ENCODE measurements at places on chromosomes 2 and 18.

DNA sequence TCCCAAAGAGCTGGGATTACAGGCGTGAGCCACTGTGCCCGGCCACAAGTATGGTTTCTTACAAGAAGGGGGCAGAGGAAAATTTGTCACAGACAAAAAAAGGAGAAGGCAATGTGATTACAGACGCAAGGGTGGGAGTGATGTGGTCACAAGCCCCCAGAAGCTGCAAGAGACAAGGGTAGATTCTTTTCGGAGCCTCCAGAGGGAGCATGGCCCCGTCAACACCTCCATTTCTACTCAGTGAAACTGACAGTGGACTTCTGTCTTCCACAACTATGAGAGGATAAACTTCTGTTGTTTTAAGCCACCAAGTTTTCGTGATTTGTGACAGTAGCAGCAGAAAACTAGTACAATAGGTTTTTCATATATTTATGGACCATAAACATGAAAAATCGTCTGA, 2.1 kb upstream of the TCF7L1 start:
- DNase-seq, result no peak

- peak; percentile 52 for DNase-seq
These were observed 173.0 kb upstream of the REV1 start for GRCh38 chr2:99662761-99663341.

DNA sequence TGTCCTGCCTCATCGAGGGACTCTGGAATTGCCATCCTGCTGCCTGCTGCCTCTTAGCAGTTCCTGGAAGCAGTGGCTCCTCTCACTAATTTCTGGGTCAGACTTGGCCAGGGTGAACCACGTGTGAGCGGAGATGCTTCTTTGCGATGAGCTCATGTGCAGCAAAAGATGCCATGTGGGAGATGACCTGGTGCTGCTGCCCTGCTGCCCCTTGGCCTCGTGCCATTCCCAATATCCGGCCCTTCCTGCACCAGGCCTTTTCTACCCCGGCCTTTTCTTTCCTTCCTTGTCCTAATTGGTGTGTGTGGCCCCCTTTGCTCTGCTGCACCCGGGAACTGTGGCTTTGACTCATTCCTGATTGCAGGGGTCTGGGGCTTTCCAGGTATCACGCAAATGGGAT, 296.9 kb upstream of the HS6ST1 start:
- no peak for DNase-seq

DNA sequence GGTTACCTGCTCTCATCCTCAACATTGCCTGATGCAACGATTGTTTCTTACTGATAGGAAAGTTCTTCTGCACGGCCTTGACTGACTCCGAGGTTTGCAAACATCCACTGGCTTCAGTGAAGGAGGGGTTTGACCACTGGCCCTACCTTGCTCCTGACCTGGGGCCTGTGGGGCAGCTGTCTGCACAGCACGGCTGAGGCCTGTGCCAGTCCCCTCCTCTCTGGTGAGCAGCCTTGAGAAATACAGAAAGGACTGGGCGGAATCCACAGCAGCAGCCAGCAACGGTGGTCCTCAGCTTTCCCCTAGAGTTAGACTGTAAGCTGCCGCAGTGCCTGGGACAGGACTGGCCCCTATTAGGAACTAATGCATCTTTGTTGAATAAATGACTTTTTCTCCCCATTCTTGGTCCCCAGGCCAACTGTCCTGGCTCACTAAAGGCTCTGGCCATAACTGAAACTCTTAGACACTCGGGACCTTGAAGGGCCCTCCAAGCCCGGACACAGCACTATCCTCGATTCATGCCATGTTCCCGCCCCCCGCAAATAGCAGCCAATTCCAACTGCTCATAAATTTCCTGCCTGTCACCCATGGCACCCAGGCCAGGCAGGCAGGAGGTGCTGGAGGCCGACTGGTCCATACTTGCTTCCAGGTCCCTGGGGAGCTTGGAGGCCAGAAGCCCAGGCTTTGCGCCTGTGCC, 26.7 kb downstream of the ATOH8 start:
- DNase-seq, result no peak

DNA sequence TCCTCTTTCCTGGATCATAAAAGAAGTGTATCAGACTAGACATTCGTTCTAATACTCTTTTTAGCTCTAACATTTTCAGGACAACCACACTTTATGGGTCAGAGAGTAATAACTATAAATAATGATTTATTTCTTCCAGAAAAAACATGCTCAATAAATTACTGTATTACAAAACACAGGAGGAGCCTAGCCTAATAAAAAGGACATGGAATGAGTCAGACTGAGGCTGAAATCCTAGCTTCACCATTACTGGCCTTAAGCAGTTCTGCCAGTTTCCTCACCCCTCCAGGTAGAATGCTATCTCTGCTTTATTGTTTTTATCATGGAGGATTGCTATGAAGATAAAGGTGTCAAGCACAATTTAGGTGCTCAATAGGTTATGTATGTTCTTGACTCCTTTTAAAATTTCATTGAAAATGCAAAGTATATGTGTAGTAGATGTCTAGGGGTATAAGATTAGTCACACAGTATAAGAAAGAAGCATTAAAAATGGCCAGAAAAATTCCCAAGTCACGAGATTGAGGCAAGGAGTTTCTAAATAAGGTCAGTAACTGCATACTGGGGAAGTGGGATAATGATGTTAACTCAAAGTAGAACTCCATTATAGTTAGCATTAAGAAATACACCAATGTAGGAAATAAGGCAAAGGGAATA, 105.5 kb upstream of the NEUROD1 start:
- no peak for DNase-seq

DNA sequence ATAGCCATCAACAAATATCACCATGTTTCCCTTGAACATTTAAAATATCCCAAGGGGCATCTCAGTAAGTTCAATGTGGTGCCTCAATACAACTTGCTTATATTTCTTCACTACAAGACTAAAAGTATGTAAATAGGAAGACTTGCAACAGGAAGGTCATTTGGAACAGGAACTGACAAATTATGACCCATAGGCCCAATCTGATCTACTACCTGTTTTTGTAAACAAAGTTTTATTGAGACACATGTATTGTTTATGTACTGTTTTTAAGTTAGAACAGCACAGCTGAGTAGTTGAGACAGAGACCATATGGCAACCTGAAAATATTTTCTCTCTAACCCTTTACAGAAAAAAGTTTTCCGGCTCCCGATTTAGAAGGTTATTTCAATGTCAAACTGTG, 154.8 kb upstream of the TFPI start:
- no peak for DNase-seq

DNA sequence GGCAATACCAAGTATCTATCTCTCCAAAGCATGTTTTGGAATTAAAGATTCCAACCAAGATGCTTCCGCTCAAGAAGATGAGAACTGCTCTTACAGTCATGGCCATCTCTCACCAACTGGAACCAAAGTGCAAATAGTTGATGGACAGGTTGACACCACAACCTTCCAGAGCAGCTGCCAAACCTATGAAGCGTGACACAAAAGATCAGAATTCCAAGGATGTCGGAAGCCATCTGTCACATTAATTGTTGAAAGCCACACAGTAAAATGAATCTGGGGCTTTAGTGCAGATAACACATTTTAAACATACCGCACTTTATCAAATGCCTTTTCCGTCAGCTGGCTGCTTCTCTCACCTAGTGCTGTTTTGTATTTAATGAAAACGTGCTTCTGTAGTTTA, 195.7 kb downstream of the CDH20 start:
- no peak for DNase-seq

DNA sequence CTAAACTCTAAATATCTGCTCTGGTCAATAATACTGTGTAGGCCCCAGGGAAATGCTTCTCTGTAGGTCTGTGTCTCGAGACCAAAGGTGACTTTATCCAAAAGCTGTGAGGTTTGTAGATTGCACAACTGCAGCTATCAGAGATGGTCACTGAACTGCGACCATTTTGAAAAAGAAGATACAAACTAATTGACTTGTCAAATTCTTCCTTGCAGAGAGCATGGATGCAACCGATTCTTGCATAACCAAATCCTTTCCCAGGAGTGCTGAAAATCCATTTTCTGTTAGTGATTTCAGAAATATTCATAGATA, 155.8 kb downstream of the SH3BP4 start:
- DNase-seq, result no peak

GRCh38 chr2:232882505-232883115, 12.5 kb downstream of the SNORC start:
- no peak for DNase-seq

DNA sequence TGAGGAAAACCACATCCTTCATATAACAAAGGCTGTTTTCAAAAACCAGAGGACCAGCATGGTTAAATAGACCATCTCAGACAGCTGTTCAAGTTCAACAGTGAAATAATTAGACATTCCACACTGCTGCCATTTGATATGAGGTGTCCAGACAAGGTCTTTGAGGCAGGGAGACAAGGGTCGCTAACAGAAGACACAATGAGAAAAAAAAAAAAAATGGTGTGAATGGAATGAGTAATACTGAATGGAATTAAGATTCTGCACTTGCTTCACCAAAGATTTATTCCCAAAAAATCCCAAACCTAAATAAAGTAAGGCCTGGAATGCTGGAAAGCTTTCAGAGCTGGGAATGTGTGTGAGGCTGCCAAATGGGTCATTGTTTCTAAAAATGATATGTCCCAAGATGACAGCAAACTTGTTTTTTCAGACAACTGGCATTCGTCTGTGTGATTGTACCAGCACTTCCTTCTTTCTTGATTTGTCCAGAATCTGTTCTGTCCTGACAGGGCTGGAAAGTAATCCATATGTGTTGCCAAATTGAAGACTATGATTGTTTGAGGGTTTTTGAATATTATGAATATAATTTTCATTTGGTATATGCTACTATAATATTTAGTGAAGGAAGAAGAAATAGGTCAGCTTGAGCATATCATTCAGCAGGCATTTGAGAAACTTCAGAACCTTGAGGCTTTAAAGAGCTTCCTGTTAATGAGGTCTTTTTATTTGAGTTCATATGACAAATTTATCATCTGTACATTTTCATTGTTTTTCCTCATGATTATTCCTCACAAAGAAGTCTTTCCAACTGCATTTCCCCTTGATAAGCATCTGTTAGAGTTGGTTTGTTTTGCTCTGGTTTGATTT, 85.2 kb upstream of the ITGA4 start:
- no peak for DNase-seq

- DNase-seq, result no peak
These were observed 45.6 kb downstream of the CEP192 start for GRCh38 chr18:13036622-13037320.

GRCh38 chr2:108911401-108911800, 77.6 kb downstream of the EDAR start:
- no peak for DNase-seq

GRCh38 chr2:133312038-133312729, 256.1 kb downstream of the NCKAP5 start:
- DNase-seq, result no peak

- DNase-seq, result no peak
These were observed 338.3 kb downstream of the ALK start for GRCh38 chr2:29583104-29583503.

DNA sequence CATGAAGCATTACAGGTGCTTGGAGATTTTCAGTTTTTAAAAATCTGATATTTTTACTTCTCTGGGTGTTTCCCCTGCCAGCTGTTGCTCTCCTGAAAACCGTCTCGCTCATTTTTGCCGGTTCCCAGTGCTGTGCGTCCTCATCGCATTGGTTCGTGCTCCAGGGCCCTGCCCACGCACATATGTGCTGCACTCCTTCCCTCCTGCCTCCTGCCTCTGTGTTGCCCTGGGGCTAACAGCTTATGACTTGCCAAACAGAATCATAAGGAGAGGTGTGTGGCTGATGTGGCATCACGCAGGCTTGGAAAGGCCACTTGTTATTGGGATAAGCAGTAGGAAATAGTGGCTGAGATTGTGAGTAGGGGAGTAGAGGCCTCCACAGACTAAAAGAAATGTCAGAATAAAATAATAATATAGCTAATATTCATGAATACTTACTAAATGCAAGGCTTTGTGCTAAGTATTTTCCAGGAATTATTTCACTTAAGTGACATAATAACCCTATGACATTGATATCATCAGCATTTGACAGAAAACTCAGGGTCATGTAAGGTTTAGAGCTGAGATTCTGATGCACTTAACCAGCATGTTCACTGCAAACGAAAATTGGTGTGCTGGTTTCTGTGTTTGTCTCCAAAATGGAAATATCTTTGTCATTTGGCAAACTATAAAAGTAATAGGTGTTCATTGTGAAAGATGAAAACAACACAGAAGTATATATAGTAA, 53.5 kb downstream of the SLC4A1AP start:
- no peak for DNase-seq

DNA sequence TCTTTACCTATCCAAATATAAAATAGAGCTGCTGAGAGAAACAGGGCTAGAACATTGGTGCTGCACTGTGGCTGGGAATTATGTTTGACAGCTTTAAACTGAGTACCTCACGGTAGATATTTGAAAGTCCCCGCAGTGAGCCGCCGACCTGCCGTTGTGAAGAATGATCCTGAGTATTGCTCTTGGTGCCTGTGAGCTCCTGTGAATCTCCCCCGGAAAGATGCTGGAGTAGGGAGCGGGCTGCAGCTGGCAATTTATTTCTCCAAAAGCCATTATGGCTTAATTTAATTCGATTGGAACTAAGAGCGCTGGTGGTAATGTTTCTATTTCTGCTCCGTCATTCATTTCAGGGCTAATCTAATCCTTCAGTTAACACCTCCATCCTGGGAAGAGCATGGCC, 129.4 kb upstream of the TPO start:
- no peak for DNase-seq

- DNase-seq, result no peak
These were observed 68.4 kb downstream of the PID1 start for GRCh38 chr2:229202646-229203045.

DNA sequence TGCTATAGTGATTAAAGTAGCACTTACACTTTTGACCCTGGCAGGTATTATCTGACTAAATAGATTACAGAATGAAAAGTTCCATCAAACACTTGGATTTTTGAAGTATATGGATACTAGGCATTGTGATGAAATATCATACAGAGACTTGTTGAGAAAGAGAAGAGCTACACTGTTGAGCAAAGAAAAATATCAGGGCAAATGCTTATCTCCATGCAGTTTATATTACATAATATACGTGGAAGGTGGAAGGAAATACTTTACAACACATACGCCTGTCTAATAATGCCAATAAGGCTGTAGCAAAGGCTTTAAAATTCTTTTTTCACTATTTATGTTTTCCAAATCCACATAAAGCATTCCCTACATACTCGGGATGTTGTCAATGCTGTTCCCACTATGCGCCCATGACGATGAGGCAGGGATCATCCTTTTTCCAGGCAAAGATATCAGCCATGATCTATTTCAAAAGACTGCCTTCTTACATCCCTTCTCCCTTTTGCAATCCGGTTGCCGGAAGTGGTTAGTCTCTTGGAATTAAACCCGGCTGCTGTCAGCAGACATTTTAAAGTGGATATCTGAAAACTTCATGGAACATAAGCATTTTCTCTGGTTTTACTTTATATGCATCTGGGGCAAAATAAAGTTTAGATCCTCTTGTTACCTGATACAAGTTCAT, 92.6 kb upstream of the ITGA4 start:
- peak; percentile 41 for DNase-seq

DNA sequence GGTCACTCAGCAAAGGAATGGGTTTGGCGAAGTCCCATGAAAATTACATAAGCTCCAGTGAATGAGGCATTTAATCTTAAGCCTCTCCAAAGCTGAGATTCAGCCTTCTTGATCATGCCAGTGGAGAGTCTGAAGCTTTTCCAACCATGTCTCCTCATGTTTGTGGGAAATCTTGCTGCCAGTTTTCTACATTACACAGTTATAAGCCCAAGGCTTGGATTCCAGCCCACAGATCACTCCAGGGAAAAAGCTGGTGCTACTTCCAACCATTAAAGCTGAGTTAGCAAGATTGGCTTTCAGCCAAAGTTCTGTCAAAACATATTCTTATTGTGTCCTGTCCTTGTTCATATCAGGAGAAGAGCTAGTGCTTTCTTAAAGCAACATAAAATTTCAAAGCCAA, 293.8 kb downstream of the LRRTM4 start:
- no peak for DNase-seq
